ENCODE measurements at places on chromosomes 12 and 14.

DNA sequence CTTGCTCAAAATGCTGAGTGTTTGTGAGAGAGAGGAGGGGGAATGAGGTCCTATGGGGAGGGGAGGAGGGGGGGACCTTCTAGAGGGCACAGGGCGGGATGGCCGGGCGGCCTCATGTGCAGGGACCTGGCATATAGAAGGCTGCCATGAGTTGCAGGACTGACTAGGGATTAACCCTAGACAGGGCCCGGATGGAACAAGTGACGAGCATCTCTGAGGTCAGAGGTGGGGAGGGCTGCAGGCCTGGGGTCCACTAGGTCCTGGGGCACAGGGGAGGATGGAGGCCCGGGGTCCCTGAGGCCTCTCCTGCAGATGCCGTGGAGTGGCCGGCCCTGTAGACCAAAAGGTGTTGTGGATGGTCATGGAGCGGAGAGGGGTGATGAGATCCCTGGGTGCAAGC lies 104.0 kb upstream of the EIF5 start:
- no peak for DNase-seq

GRCh38 chr12:116666305-116666673 lies 71.6 kb downstream of the SPRING1 start:
- no peak for DNase-seq

- DNase-seq: no peak
These were observed 70.9 kb downstream of the STXBP6 start for GRCh38 chr14:24978862-24979724.

DNA sequence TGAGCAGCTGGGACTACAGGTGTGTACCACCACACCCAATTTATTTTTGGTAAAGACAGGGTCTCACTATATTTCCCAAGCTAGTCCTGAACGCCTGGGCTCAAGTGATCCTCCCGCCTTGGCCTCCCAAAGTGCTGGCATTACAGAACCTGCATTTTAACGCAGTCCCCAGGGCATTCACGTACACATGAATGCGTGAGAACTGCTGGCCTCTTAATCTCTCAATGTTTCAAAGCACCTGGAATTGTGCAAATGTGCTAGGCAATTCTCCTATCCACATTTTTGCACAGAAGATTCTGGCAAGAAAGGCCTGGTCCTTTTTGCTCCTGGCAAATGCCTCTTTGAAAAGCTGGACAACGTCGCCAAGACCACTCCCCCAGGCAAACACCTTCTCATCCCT lies 35.2 kb downstream of the TESC start:
- DNase-seq: no peak

DNA sequence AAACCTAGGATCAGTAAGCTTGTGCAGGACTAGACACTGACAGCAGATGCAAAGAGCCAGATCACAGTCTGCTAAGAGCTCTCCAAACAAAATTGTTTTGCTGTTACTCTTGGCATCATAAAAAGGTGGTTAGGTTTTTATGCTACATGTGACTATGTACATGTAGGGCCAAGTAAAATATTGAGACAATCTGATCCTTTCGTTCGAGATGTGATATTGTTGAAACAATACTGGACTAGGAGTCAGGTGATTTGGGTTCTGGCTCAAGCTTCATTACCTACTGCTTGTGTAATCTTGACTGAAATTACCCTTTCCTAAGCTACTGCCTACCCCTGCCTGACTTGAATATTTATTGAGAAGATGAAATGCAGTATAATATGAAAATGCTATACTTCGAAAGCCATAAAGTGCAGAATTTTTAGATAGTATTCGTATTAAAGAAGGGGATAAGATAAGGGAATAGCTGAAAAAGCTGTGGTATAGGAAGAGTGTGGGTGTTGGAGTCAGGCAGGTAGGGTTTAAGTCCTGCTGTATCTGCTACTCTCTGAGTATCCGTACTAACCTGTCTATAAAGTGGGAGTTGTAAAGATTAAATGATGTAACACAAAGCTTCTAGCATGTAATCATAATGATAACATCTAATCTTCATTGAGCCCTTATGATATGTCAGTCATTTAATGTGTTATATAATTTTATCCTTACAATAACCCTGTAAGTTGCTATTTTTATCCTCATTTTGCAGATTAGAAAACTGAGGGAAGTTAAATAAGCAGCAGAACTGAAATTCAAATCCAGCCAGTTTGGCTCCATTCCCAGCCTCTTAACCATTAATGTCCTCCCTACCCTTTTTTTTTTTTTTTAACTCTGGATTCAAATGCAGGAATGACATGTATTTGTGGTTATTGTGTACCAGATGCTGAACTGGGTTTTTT lies 38.6 kb upstream of the ATF1 start:
- DNase-seq: no peak

DNA sequence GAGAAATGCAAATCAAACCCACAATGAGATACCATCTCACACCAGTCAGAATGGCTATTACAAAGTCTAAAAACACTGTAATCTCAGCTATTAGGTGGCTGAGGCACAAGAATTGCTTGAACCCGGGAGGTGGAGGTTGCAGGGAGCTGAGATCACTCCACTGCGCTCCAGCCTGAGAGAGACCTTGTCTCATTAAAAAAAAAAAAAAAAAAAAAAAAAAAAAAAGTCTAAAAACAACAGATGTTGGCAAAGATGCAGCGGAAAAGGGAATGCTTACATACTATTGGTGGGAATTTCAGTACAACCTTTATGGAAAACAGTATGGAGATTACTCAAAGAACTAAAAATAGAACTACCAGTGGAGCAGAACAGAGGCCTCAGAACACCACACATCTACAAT lies 19.0 kb upstream of the ATF7 start:
- no peak for DNase-seq

GRCh38 chr14:104393199-104393897 lies 186.2 kb upstream of the C14orf180 start:
- DNase-seq: peak; percentile 67

GRCh38 chr14:35196571-35196970 lies 74.2 kb downstream of the PRORP start:
- no peak for DNase-seq

- DNase-seq: no peak
These were observed 2.8 kb upstream of the SLC48A1 start for GRCh38 chr12:47770086-47770726.

DNA sequence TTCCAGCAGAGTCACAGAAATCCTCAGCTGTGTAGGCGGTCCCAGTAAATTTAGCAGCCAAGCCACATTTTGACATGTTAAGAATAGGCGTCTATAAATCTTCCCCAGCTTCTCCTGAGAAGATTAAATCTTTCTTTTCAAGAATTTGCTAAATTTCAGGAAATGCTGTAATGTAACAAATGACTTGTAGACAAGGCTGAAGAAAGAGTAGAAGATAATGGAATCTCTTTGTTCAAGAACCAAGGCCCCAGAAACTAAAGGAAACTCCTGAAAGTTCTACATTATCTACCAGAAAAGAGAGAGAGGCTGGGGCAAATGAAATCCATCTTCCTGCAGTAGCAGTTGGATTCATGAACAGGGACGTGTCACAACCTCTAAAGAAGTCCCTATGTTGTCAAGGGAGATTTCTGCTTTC lies 760.3 kb downstream of the NOVA1 start:
- DNase-seq: no peak

DNA sequence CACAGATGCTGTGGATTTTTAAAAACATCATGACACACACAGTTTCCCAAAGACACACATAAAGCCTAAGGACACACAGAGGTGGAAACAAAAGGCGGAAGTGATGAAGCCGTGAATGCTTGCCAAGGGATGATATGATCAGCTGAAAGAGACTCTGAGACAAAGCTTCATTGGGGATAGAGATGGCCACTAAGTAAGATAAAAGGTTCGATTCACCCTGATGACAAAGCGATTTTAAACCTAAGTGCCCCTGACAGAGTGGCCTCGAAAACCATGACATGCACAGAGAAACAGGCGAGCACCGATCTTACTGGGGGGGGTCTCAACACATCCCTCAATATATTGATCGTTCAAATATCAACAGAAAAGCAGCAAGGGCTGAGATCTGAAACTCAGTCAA lies 20.3 kb upstream of the EIF5 start:
- no peak for DNase-seq

GRCh38 chr14:97180304-97181200 lies 383.4 kb downstream of the VRK1 start:
- no peak for DNase-seq

- no peak for DNase-seq
These were observed 17.0 kb downstream of the ZDHHC22 start for GRCh38 chr14:77124345-77125280.

- no peak for DNase-seq
These were observed 10.3 kb upstream of the PPP4R4 start for GRCh38 chr14:94163796-94164195.

- no peak for DNase-seq
These were observed 411.2 kb downstream of the DAD1 start for GRCh38 chr14:22177870-22178269.

DNA sequence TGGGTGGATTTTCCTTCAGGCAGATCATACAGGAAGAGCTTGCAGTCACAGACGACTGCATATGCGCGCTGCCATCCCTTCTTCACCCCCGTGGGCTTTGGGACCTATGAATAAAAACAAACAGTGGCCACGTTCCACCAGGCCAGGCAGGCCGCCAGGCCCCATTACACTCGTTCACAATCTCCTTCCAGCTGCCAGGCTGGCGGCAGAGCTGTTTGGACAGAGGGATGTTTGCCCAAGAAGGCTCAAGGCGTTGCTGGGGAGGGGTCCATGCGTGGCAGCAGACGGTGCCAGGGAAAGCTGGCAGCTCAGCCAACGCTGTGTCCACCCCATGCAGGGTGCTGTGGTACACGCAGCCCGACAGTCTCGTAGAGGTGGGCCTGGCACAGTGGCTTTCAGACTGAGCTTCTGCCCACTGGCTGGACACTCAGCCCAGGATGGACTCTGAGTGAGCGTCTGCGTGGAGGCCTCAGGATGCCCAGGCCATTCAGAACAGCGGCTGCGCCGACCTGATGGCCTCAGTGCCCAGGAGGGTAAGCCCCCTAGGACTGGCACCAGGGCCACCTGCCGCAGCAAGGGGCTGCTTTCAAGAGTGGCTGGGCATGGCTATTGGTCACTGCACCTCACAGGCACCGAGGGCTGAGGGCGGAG lies 27.5 kb downstream of the AMN start:
- DNase-seq: no peak

- no peak for DNase-seq
These were observed 4.3 kb downstream of the TMEM106C start for GRCh38 chr12:47967461-47968321.

GRCh38 chr12:125330645-125331341 lies 265.6 kb downstream of the AACS start:
- peak; percentile 88 for DNase-seq

- no peak for DNase-seq
These were observed at the start of gene HIP1R for GRCh38 chr12:122834921-122835749. Gene HIP1R, plus strand, starts transcription at chr12:122835457. Its CDS starts 94 bp downstream, at chr12:122835551.

- DNase-seq: no peak
These were observed 11.1 kb upstream of the CIPC start for GRCh38 chr14:77086951-77087350.

- DNase-seq: peak; percentile 63
These were observed 23.4 kb upstream of the SFSWAP start for GRCh38 chr12:131687346-131688125.

GRCh38 chr14:35368139-35368460 lies 36.4 kb downstream of the NFKBIA start:
- DNase-seq: no peak

GRCh38 chr12:79252358-79253075 lies 387.9 kb downstream of the SYT1 start:
- DNase-seq: no peak

DNA sequence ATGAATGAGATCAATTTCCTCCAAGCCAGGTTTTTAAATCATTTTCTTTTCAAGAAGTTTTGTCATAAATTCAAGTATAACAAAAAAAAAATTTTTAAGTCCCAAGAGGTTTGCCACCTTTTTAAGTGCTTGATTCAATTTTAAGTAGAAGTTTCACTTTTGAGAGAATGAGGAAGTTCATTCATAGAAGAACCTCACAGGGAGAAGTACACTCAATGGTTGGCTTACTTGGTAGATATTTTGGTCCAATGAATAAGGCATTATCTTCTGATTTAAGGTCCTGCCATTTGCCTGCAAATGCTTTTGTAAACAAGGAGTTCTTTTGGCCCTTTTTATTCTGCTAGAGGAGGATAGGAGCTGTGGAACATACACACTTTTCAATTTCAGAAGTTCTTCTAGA lies 96.7 kb upstream of the NOVA1 start:
- no peak for DNase-seq

DNA sequence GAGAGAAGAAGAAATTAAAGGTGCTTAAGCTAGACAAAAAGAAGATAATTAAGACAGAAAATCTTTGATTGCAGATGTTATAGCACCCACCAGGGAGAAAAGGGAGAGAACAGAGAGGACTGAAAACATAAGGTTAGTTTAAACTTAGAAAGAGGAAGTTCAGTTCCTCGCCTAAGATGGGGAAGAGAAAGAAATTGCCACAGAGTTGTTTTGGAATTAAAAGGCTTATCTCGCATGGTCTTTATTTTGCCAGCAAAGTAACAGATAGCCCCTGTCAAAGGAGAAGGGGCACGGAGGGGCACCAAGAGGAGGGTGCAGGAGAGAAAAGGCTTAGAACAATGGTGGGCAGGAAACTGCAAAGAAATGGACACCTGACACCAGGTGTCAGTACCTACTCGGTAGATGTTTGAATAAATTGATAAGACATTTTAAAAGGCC lies 17.8 kb upstream of the OXA1L start:
- no peak for DNase-seq

DNA sequence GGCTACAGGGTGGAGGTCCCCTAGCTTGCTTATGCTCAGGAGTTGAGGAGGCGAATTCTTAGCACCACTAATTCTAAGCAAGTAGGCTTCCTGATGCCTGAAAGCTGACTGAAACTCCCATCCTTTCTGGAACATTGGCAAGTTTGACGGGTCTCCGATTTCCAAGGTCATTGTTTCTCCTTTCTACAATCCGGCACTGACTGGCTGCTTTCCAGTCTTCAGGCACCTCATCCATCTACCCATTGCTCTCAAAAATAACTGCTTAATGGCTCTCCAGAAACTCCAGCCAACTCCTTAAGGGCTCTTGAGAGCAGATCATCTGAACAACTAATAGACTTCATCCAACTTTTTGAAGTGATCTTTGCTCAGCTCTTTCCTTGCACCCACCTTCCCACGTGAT lies 13.3 kb downstream of the REM2 start:
- no peak for DNase-seq

- DNase-seq: no peak
These were observed 213.0 kb upstream of the PDE3A start for GRCh38 chr12:20155374-20155773.

DNA sequence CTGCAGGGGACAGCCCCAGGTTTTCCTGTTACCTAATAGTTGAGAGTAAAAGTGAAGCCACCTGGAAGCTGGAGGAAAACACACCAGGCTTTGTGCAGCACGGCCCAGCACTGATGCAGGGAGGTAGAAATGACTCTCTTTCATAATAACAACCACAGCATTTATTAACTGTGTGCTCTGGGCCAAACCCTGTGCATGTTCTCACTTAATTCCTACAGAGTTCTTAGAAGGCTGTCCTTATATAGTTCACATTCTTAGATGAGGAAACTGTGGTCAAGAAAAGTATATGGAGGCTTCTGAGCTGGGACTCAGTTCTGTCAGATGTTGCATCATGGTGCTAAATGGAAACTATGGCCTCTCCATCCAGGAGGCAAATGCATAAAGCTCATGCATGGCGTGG lies 100.0 kb downstream of the PAPOLA start:
- no peak for DNase-seq

All from type B pancreatic cell (in vitro differentiated cells).